T-cell (primary cell): ENCODE measurements at places on chromosomes 3 and 15.

GRCh38 chr15:69976366-69976994, 121.2 kb downstream of the TLE3 start:
- no peaks in the 10 kb centered on the region for H3K27me3 ChIP-seq
- peak; percentile 35 for DNase-seq
- H3K4me3 ChIP-seq: no peak overlapping the region
- no peak overlapping the region for H3K27ac ChIP-seq

DNA sequence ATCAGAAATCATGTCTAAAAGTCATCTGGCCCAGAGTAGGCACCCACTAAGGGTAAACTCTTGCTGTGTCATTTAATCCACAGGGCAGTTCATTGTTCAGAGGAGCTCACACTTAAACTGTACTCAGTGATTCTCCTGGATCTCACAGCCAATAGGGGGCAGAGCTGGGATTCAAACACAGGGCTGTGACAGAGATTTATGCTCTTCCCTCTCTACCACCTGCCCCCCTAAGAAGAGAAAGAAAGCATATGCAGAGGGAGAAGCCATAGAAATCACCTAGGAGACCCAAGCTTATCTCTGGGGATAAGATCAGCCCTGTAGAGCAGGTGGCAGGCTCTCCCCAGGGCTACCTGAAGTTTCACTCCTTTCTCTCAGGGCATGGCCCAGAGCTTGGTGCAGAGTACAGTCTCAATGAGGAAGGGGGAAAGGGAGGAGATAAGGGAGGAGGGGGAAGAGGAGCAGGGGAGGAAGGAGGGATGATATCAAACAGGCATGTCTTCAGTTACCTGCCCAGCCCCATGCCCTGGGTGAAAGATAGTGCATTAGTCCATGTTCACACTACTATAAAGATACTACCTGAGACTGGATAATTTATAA, 51.8 kb upstream of the ADPGK start:
- DNase-seq: no peak
- no peaks in the 10 kb centered on the region for H3K4me1 ChIP-seq
- no peak overlapping the region for H3K27ac ChIP-seq

GRCh38 chr15:33107950-33108349, 86.6 kb downstream of the FMN1 start:
- no peak for DNase-seq
- no peaks in the 10 kb centered on the region for H3K27me3 ChIP-seq
- no peaks in the 10 kb centered on the region for H3K36me3 ChIP-seq
- H3K27ac ChIP-seq: no peak overlapping the region
- no peak overlapping the region for H3K4me3 ChIP-seq

GRCh38 chr15:39924437-39924836, 4.4 kb upstream of the GPR176 start:
- H3K27ac ChIP-seq: no peak overlapping the region

- H3K4me3 ChIP-seq: no peak overlapping the region
- no peaks in the 10 kb centered on the region for H3K27me3 ChIP-seq
- no peak overlapping the region for H3K27ac ChIP-seq
- no peak for DNase-seq
- H3K36me3 ChIP-seq: no peaks in the 10 kb centered on the region
These were observed 50.3 kb downstream of the SERPINI1 start for GRCh38 chr3:167785790-167786189.

- DNase-seq: no peak
- H3K36me3 ChIP-seq: no peaks in the 10 kb centered on the region
- no peak overlapping the region for H3K27ac ChIP-seq
- no peaks in the 10 kb centered on the region for H3K27me3 ChIP-seq
- no peaks in the 10 kb centered on the region for H3K4me1 ChIP-seq
- no peak overlapping the region for H3K4me3 ChIP-seq
These were observed 146.4 kb downstream of the ISL2 start for GRCh38 chr15:76483018-76483417.

- H3K4me3 ChIP-seq: no peak overlapping the region
- no peaks in the 10 kb centered on the region for H3K36me3 ChIP-seq
- DNase-seq: no peak
- H3K27me3 ChIP-seq: no peaks in the 10 kb centered on the region
- no peak overlapping the region for H3K27ac ChIP-seq
These were observed 76.2 kb downstream of the PRICKLE2 start for GRCh38 chr3:64148955-64149653.

DNA sequence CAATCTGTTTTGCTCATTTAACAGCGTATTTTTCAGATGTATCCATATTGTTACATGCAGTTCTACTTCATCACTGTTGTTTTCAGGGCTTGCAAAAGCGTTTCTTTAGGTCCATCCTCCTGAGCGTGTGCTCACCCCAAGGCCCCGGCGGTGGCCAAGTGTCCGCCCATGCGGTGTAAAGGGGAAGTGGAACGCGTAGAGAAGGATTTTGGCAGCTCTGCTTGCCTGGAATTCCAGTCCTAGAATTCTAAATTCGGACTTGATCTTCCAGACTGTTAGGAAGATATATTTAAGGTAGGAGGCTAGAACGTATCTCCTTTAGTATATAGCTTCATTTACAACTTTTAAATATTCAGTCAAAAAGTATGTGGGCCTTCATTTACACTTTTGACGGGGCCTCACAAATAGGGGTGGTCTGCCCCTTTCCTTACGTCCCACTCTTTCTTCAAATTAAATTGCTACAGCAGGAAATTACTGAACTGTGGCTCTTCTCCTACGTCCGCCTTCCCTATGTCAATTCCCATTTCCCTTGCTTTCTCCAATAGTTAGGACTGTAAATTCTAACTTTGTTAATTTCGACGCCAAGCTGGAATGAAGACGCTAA, 609 bp upstream of the TBC1D23 start:
- no peaks in the 10 kb centered on the region for H3K27me3 ChIP-seq
- H3K27ac ChIP-seq: peak overlapping the region; percentile 97
- peaks cover 28% of the 10 kb centered on the region for H3K4me1 ChIP-seq
- H3K4me3 ChIP-seq: peak overlapping the region; percentile 100
- H3K36me3 ChIP-seq: no peaks in the 10 kb centered on the region
